ENCODE measurements at places on chromosomes 2 and 18. TPM values are rescaled to one million over a fixed set of nuclear protein-coding genes. Genes with fewer than 3 reads are reported as not detected.

The TTC39C gene
- total RNA-seq: 21.7 TPM

The CD8A gene
- 0.20 TPM for total RNA-seq

The DNER gene
- 1.1 TPM for total RNA-seq

The CHRNG gene
- total RNA-seq: not detected

The HNMT gene
- 56.5 TPM for total RNA-seq

The TMEM247 gene
- total RNA-seq: not detected

DNA sequence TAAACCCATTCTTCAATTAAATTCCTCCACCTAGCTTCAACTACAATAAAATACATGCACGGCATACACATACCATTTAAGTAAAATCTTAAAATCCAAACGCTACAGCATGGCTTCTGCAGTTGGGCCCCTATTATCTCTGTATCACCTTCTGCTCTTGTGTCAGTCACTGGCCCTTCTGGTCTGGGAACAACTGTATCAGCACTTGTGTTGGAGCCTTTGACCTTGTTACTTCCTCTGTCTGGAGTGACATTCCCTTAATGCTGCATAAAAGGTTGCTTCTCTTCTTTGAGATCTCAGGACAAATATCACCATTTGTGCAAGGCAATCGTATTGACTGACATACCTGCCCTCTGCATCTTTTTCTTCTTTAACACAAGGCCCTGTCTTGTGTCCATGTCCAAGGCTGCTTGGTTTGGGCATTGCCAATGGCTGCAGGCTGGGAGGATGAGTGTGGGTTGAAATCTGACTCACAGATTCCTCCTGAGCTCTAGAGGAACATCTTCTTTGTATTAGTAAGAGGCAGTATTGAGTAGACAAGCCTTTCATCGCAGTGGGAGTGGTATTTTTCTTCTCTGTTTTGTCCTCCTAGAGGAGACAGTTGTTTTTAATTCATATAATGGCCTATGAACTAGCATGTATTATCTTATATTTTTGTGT, 267.8 kb upstream of the TRIB2 start:
- H3K4me1 ChIP-seq: no peaks in the 10 kb centered on the region
- DNase-seq: no peak
- H3K4me3 ChIP-seq: no peak overlapping the region
- H3K27ac ChIP-seq: no peak overlapping the region
- H3K36me3 ChIP-seq: no peaks in the 10 kb centered on the region

- DNase-seq: no peak
- no peaks in the 10 kb centered on the region for H3K27me3 ChIP-seq
- no peak overlapping the region for H3K27ac ChIP-seq
- H3K36me3 ChIP-seq: no peaks in the 10 kb centered on the region
These were observed 163.2 kb upstream of the KLF7 start for GRCh38 chr2:207328944-207329386.

DNA sequence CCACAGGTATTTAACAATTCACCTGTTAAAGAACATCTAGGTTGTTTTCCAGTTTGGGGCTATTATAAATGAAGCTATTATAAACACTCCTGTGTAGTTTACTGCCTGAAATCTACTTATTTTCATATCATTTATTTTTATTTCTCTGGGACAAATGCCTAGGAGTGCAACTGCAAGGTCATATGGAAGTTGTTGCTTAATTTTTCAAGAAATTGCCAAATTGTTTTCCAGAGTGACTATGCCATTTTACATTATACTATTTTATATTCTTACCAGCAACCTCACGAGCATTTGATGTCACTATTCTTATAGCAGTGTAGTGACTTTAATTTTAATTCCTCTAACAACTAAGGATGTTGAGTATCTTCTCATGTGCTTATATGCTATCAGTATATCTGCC, 298.4 kb downstream of the EXOC6B start:
- no peak overlapping the region for H3K27ac ChIP-seq
- H3K36me3 ChIP-seq: no peaks in the 10 kb centered on the region
- DNase-seq: no peak
- H3K27me3 ChIP-seq: no peaks in the 10 kb centered on the region
- H3K4me3 ChIP-seq: no peak overlapping the region

GRCh38 chr2:109695290-109695689, 81.1 kb downstream of the SOWAHC start:
- DNase-seq: no peak
- H3K4me1 ChIP-seq: peaks cover 63% of the 10 kb centered on the region
- peak overlapping the region; percentile 15 for H3K27ac ChIP-seq
- H3K27me3 ChIP-seq: no peaks in the 10 kb centered on the region
- peaks cover 14% of the 10 kb centered on the region for H3K36me3 ChIP-seq

GRCh38 chr2:67797801-67798540, 264.8 kb downstream of the C1D start:
- no peaks in the 10 kb centered on the region for H3K27me3 ChIP-seq

- H3K36me3 ChIP-seq: peaks cover 16% of the 10 kb centered on the region
- H3K27me3 ChIP-seq: no peaks in the 10 kb centered on the region
- peaks cover 69% of the 10 kb centered on the region for H3K4me1 ChIP-seq
- no peak overlapping the region for H3K4me3 ChIP-seq
These were observed 84.1 kb downstream of the ALPK2 start for GRCh38 chr18:58544616-58545337.

GRCh38 chr2:157058161-157058560, 199.3 kb upstream of the GALNT5 start:
- H3K27ac ChIP-seq: no peak overlapping the region
- H3K36me3 ChIP-seq: peaks cover 10% of the 10 kb centered on the region
- H3K4me1 ChIP-seq: peaks cover 10% of the 10 kb centered on the region
- H3K4me3 ChIP-seq: no peak overlapping the region
- no peaks in the 10 kb centered on the region for H3K27me3 ChIP-seq

DNA sequence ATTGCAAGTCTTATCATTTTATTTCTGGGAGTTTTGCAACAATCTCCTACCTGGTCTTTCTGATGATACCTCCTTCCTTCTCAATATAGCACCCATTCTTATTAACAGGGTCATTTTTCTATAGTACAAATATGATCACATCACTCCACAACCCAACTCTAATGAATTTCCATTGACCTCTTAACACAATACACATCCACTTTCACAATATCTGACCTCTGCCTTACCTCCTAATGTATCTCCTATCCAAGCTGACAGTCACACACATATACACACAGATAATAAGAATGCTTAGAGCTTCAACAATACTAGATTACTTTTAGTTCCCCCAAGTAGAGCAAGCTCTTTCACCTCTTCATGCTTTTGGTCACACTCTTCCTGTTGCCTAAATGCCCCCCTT, 40.9 kb downstream of the EVA1A start:
- DNase-seq: no peak
- H3K4me1 ChIP-seq: no peaks in the 10 kb centered on the region
- H3K27me3 ChIP-seq: peaks cover 28% of the 10 kb centered on the region
- H3K4me3 ChIP-seq: no peak overlapping the region
- no peaks in the 10 kb centered on the region for H3K36me3 ChIP-seq
- H3K27ac ChIP-seq: no peak overlapping the region

DNA sequence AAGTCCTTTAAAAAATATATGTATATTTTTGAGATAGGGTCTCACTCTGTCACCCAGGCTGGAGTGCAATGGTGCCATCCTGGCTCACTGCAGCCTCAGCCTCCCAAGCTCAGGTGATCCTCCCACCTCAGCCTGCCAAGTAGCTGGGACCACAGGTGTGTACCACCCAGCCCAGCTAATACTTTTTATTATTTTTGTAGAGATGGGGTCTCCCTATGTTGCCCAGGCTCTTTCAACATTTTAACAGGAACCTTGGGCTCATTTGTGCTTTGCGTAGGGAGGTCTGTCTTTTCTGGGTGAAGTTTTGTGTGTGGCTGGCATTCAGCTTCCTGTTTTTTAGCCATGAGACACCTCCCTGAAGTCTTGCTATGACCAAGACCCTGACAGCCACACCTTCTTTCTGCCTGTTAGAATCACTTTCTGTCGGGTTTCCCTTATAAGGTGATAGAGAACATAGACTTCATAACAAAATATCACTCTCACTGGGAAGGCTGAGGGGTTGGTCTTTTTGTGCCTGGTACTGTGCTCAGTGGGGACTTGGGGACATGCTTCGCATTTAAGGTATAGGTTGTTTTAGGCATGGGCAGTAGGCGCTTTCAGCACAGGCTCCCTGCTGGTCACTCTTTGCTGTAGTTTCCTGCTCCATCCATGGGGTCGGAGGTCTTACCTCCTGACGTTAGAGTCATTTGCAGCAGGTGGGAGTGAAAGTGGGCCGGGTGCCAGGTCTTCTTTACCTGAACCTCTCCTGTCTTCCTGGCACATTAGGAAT, 3.4 kb downstream of the RAB31 start:
- peaks cover 5% of the 10 kb centered on the region for H3K36me3 ChIP-seq
- H3K27me3 ChIP-seq: peaks cover 83% of the 10 kb centered on the region
- no peak for DNase-seq

- H3K36me3 ChIP-seq: no peaks in the 10 kb centered on the region
- H3K27ac ChIP-seq: no peak overlapping the region
- DNase-seq: no peak
These were observed 9.2 kb downstream of the CCNYL1 start for GRCh38 chr2:207720517-207721187.

GRCh38 chr2:215598376-215598975, 162.6 kb upstream of the FN1 start:
- H3K4me1 ChIP-seq: no peaks in the 10 kb centered on the region
- no peak overlapping the region for H3K4me3 ChIP-seq
- H3K27me3 ChIP-seq: no peaks in the 10 kb centered on the region
- DNase-seq: no peak
- no peak overlapping the region for H3K27ac ChIP-seq
- H3K36me3 ChIP-seq: no peaks in the 10 kb centered on the region

DNA sequence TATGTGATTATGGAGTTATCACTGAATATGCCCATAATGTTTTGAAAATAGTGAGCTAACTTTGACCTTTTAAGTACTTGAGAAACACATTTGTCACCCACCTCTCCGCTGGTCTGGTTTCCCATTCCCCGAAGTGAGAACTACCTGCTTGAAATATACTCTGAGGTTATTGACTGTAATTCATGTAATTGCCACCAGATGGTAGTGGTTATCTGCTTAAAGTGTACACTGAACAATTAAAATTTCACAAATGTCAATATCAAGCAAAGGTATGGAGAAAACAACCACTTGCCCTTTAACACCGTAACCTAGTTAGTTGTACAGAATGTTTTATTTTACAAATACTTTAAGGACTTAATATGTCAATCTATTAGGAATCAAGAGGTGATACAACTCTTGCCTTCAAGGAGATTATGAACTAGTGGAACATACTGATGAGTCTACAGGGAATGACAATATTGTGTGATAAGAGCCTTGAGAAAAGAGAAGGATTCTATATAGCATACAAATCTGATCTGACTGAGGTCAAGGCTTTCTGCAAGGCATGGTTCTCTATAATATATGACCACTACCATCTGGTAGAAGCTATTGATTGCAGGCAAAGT, 316.8 kb upstream of the KCNH7 start:
- H3K27ac ChIP-seq: no peak overlapping the region
- DNase-seq: peak; percentile 19
- H3K36me3 ChIP-seq: no peaks in the 10 kb centered on the region

DNA sequence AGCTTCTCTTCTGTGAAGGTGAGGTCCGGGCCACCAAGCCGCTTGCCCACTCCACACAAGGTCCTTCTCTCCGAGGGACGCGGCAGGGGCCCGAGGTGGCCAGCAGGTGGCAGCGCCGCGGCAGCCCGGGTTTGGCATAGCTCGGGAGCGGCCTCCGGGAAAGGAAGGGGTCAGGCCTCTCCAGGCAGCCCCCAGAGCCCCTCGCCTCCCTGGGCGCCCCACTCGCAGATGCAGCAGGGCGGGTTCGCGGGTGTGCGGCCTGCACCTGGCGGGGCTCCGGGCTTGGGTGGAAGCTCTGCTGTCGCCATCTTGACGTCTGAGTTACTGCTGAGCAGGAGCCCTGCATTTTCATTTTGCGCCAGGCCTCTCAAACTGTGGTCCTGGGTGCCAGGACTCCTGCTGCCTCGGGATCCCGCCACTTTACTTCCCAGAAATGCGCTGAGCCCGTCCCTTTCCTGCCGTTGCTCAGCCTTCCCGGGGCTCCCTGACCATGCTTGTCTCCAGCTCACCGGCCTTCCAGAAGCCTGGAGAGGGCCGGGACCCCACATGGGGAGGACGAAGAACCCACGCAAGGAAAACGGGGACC, 18.6 kb upstream of the NCL start:
- H3K4me3 ChIP-seq: peak overlapping the region; percentile 48
- peaks cover 18% of the 10 kb centered on the region for H3K27me3 ChIP-seq
- no peak overlapping the region for H3K27ac ChIP-seq
- DNase-seq: peak; percentile 85
- H3K4me1 ChIP-seq: no peaks in the 10 kb centered on the region

DNA sequence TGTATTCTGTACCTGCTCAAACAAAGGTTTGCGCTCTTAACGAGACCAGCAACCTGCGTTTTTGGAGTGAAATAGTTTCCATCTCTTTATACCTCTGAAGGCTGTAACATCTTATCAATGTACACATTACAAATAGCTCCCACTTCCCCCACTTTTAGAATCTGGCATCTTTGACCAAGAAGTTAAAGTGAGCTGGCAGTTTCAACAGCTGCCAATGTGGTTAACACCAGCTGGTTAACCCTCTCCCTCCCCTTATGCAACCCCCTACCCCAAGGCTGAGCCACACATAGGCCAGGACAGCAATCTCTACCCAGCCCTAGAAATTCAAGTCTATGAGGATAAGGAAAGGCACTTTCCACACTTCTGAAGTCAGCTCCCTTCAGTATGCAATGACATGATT, 2.2 kb upstream of the SERTAD2 start:
- no peak for DNase-seq
- H3K4me3 ChIP-seq: no peak overlapping the region
- no peaks in the 10 kb centered on the region for H3K27me3 ChIP-seq
- H3K4me1 ChIP-seq: peaks cover 26% of the 10 kb centered on the region

- H3K27ac ChIP-seq: no peak overlapping the region
- no peak for DNase-seq
- no peaks in the 10 kb centered on the region for H3K36me3 ChIP-seq
- H3K4me1 ChIP-seq: peaks cover 35% of the 10 kb centered on the region
These were observed 11.6 kb downstream of the CD28 start for GRCh38 chr2:203718087-203718486.

GRCh38 chr18:44903327-44903726, 222.6 kb downstream of the SETBP1 start:
- no peaks in the 10 kb centered on the region for H3K36me3 ChIP-seq
- peaks cover 6% of the 10 kb centered on the region for H3K4me1 ChIP-seq
- H3K4me3 ChIP-seq: no peak overlapping the region
- DNase-seq: no peak

GRCh38 chr2:9914384-9915065, 37.0 kb upstream of the GRHL1 start:
- H3K27me3 ChIP-seq: no peaks in the 10 kb centered on the region
- no peak overlapping the region for H3K4me3 ChIP-seq
- peaks cover 10% of the 10 kb centered on the region for H3K36me3 ChIP-seq
- peak; percentile 75 for DNase-seq
- H3K27ac ChIP-seq: peak overlapping the region; percentile 48

DNA sequence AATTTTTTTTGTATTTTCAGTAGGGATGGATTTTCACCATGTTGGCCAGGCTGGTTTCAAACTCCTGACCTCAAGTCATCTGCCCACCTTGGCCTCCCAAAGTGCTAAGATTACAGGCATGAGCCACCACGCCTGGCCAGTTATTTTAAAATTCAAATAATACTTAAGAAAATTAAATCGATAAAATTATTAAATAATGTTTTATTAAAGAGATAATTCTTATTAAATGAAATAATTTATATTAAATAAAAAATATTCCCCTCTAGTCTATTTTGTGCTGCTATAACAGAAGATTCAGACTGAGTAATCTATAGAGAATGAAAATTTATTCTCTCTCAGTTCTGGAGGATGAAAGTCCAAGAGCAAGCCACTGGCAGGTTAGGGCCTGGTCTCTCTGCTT, 61.2 kb downstream of the PDK1 start:
- H3K4me1 ChIP-seq: no peaks in the 10 kb centered on the region
- H3K27ac ChIP-seq: no peak overlapping the region
- H3K36me3 ChIP-seq: no peaks in the 10 kb centered on the region

All from Calu3 (cell line).